ENCODE measurements at places on chromosomes 5 and 9.

DNA sequence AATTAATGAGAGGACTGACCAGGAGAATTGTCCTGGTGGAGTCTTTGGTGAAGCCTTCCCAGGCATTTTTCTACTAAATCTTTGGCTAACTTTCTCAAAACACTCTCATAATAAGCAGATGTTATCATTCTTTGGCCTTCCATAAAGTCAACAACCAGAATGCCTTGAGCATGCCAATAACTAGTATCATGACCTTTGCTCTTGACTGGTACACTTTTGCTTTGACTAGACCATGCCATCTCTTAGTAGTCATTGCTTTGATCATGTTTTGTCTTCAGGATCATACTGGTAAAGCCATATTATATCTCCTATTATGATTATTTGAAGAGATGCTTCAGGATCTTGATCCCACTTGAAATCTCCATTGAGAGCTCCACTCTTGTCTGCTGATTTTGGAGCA is 506.9 kb downstream of the ELAVL2 start:
- no peak for DNase-seq

- no peak for DNase-seq
Measured at GRCh38 chr9:95505717-95506427, 10.9 kb downstream of the PTCH1 start.

GRCh38 chr5:145510324-145510723 is 324.8 kb downstream of the PRELID2 start:
- DNase-seq, result no peak

DNA sequence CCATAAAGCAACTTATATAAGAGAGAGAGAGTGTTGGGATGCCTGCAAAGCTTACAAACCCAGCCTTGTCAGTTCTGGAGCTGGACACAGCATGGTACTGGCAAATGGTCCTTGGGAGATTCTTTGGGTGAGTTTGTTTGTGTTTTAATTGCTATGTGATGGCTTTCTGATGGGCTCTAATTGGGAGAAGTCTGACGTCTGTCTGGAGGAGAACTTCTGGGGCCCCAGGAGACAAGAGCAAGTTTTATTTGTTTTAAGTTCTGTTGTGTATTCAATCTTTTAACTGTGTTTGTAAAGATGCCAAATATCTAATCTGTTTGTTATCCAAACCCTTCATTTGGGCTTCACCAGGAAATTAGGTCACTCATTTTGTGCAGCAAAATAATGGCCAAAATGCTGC is 50.3 kb upstream of the AFAP1L1 start:
- DNase-seq, result no peak

DNA sequence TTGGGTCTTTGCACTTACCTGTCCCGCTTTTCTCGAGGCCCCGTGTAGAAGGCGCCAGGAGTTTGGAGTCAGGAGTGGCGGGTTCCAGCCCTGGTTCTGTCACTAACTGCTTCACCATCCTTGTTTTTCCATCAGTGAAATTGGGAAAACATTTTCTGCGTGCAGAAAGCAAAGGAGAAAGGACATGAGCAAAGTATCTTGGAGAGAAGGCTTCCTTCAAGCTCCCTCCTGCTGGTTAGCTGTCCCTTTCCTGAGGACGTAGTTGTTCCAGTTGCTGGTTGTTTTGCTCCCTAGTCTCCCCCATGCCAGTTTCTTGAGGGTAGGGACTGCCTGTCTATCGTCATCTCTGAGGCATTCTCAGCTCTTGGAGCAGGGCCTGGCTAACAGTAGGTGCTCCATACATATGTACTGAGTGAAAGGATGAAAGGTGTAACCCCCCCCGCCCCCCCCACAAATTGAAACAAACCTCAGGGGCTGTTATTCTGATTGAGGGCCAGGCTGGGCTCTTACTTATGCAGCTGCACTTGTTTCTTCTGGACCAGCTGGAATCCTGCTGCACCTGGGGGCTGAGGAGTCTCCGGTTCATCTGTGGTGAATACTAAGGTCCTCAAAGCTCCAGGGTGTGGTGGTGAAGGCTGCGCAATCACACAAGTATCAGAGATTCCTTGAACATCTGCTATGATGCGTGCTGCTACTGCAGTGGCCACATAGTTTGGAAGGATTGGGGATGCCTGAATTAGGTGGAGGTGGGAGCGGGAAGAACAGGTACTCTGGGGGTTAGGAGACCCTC is 1.0 kb downstream of the SMIM3 start:
- DNase-seq, result no peak

GRCh38 chr5:71790433-71790832 is 71.4 kb downstream of the CARTPT start:
- DNase-seq, result no peak

DNA sequence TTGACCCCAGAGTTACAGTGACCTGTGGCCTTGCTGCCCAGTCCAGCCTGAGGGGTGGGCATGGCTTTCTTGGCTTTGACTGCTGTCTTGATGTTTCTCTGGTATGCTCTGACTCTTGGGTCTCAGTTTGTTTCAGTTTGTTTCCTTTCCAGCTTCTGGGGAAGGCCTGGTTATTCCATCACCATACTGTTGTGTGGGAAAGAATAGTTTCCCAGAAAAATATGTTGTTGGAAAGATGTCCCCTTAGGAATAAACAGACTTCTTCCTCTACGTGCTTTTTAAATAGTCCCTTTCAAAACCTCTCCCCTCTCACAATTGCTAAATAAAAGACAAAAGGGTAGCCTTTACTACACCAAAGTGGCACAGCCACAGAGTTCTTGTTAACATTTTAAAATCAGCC is 49.5 kb downstream of the EGFLAM start:
- no peak for DNase-seq

GRCh38 chr9:126398403-126399058 is 71.9 kb downstream of the MVB12B start:
- peak; percentile 69 for DNase-seq

- peak; percentile 27 for DNase-seq
Measured at GRCh38 chr9:135989722-135990467, 28.7 kb upstream of the UBAC1 start.

GRCh38 chr9:908536-909205 is 67.2 kb downstream of the DMRT1 start:
- DNase-seq, result no peak

DNA sequence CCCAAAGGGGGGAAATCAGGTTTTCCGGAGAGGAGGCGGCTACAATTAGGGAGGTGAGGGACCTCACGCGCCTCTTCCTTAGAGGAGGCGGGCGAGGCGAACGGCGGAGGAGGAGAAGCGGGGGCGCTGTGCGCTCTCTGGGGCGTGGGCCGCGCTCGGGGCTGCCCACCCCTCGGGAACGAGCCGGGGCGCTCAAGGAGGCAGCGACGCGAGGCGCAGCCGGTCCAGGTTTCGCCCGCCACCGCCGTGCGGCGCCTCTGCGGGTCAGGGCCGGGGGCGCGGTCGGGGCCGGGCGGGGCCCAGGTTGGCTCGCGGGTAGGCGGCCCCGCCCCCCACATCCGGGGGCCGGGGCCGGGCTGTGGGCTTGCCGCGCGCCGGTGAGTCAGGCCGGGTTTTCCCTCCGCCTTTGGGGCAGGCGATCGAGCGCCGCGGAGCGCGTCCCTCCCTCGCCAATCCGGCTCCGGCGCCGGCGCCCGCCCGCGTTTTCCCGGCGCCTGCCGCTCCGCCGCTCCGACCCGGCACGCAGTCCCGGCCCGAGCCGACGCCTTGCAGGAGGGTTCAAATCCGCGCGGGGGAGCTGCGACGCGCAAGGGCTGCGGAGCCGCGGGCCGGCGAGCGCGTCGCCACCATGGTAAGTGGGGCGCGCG is at the start of gene N4BP3:
TSS of gene N4BP3 (plus strand) at position 392 of the 647 bp plus-strand sequence. CDS start 6,052 bp downstream, outside the sequence.
- peak; percentile 80 for DNase-seq

DNA sequence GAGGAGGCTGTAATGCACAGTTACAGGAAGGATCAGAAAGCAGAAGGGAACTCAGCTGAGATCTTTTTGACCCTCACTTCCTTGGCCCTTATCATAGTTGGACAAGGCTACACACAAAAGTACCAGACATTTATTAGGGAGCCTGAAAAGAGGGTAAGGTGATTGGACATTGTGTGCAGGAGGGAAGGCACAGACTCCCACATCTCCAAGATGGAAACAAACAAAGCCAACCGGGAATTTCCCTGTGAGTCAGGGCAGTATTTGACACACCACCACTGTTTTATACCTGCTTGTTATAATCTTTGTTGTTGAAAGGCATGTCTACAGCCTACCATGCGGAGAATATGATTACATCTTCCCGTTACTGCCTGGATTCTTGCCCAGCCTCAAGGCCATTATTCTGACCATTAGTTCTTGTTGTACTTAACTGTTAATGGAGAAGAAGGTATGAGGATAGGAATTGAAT is 3.0 kb upstream of the CCNG1 start:
- no peak for DNase-seq

GRCh38 chr9:110916403-110916802 is 121.9 kb downstream of the LPAR1 start:
- DNase-seq, result no peak

GRCh38 chr5:34511063-34511462 is 145.1 kb upstream of the RAI14 start:
- DNase-seq, result no peak

- no peak for DNase-seq
Measured at GRCh38 chr9:109471475-109472393, 26.4 kb downstream of the PTPN3 start.

- no peak for DNase-seq
Measured at GRCh38 chr5:115319007-115319406, 22.6 kb upstream of the CCDC112 start.

GRCh38 chr5:138824516-138824915 is 50.6 kb downstream of the LRRTM2 start:
- no peak for DNase-seq

DNA sequence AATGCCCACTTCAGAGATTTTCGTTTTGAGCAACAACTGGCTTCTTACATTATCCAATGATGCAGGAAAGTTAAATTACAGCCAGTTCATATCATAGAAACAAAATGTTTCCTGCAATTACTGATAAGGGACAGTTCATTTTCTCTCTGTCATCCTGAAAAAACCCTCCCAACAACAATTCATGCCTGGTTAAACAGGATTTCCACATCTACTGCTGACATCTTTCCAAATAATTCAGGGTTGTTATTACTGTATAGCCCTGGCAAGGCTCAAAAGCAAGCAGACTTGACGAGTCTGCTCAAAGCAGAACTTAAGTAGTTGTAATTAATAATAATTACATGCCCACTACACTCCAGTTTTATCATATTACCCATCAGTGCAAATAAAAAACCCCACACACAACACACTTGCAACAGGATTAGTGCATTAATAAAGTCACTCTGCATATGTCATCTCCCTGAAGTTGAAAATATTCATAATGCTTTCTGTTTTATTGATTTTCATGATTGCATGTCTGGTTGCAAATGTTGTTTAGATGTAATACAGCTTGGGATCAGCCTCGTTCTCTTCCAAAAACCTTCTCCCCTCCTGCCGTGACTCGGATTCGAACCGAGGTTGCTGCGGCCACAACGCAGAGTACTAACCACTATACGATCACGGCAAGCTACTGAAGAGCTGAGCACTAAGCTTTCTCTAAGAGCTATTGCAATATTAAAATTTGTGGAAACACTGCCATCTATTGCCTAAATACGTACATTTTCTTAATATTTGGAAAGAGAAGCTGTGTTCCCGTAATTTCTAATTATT is 119.6 kb upstream of the NFIB start:
- DNase-seq, result no peak

- no peak for DNase-seq
Measured at GRCh38 chr9:19488721-19489120, 79.9 kb downstream of the ACER2 start.

DNA sequence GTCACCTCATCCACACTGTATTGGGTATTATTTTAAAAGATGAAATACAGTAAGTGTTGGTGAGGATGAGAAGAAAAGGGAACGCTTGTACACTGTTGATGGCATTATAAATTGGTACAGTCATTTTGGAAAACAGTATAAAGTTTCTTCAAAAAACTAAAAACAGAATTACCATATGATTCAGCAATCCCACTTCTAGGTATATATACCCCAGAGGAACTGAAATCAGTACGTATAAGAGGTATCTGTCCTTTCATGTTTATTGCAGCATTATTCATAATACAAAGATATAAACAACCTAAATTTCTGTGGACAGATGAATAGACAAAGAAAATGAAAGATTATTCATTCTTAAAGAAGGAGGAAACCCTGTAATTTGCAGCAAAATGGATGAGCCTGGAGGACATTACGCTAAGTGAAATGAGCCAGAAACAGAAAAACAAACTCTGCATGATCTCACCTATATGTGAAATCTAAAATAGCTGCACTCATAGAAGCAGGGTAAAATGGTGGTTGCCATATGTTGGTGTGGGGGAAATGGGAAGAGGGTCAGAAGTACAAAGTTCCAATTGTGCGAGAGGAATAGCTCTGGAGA is 191.6 kb downstream of the TRIM36 start:
- DNase-seq, result no peak

- no peak for DNase-seq
Measured at GRCh38 chr5:71903808-71904207, 184.7 kb downstream of the CARTPT start.

- DNase-seq, result no peak
Measured at GRCh38 chr5:122727112-122727541, 47.8 kb upstream of the SNX2 start.

GRCh38 chr5:2511126-2511525 is 240.4 kb downstream of the IRX2 start:
- no peak for DNase-seq

GRCh38 chr9:108468364-108468763 is 387.4 kb downstream of the ACTL7B start:
- DNase-seq, result no peak

DNA sequence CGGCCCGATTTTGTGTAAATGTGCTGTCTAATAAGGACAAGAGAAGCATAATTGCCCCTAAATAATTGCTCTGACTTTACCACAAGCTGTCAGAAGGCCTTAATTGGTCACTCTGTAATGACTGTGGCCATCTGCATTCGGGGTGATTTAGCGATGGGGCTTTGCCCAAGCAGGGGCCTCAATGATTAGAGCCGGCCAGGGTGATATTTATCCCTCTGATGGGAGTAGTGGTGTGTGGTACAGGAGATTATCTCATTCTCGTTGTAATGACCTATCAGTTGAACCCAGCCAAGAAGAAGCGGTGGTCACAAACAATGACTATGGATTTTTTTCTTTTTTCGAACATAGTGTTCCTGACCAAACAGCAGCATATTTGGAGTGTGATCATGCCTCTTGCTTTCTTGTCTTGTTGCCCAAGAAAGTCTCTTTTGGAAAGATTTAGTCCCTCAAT is 72.0 kb upstream of the SAP30L start:
- no peak for DNase-seq

GRCh38 chr5:146633323-146633764 is 117.4 kb upstream of the GPR151 start:
- DNase-seq, result no peak

DNA sequence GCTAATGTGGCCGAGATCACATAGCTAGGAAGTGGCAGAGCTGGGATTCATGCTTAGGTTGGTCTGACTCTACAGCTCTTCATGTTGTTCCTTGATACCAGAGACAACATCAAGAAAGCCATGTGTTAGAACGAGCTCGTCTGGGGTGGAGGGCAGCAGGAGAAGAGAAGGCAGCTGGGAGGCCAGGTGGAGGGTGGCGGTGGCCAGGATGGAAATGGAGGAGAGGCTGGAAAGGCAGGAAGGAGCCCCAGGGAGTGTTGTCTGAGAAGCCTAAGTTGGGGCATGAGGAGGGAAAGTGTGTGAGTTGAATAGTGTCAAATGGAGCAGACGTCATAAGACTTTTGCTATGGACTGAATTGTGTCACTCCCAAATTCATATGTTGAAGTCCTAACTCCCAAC is 315.3 kb downstream of the GADD45G start:
- DNase-seq, result no peak

Data from activated CD4-positive, alpha-beta T cell treated with anti-CD3 and anti-CD28 coated beads, Interleukin-2, amount 50 U/mL, for 1 hour (primary cell).